ENCODE measurements at places on chromosomes 12 and 14.

DNA sequence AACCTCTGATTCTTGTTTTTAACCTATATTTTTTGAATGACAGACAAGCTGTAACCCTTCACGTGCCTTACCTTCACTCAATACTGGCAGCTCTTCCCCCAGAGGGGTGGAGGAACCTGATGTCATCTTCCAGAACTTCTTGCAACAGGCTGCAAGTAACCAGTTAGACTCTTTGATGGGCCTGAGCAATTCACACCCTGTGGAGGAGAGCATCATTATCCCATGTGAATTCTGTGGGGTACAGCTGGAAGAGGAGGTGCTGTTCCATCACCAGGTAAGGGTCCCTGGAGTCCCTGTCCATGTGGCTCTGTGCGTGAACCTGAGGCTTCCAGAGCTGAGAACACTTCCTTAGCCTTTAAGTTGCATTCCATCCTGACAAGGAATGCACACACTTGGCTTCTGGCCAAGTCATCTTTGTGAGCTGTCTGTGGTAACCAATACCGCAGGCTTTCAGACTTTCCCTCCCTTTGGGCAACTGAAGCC lies 22.7 kb downstream of the TRAFD1 start:
- peak; percentile 95 for DNase-seq

GRCh38 chr12:77433799-77434198 lies 368.4 kb upstream of the E2F7 start:
- DNase-seq, result peak; percentile 10

DNA sequence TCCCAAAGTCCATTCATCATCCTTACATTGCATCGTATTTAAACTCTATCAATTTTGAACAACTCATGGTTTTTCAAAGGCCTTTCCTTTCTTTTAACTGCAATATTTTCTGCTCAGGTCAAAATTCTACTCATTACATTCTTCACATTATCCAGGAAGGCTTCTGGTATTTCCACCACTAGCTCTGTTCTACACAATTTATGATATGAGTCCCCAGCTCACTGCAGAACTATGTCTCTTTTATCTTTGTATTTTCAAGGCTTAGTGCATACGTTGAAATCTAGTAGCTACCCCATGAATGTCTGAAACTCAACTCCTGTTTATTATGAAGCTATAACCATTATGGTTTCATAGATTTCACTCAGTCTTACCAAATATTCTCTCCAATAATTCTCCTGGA lies 282.9 kb downstream of the DUSP6 start:
- peak; percentile 53 for DNase-seq

GRCh38 chr14:56794088-56794556 lies 16.2 kb downstream of the OTX2 start:
- DNase-seq, result no peak

DNA sequence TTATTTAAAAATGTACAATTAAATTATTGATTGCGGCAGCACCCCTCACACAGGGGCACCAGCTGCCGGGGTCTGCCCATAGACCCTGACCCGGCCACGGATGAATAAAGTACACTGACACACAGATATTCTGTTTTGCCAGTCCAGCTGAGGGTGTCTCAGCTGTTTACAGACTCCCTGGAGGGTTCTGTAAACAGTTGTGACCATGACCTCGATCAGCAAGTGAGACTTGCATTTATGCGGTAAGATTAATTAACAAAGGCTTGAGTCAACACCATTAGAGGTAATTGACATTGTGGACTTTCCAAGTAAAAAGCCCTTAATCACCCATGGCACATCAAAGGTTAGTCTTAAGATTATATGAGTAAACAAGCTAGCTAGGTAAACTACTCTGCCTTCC lies 94.3 kb downstream of the FUT8 start:
- no peak for DNase-seq
